Placental pericyte (primary cell): ENCODE measurements at places on chromosomes 13 and 19. TPM values are rescaled to one million over a fixed set of nuclear protein-coding genes. Genes with fewer than 3 reads are reported as not detected.

The CLEC4M gene
- total RNA-seq: not detected in 2 replicates

The FPR1 gene
- 0.44 and 0.86 TPM in 2 replicates for total RNA-seq

The CBLC gene
- total RNA-seq: 0.57 TPM in 1 of 2 replicates, not detected in the other

The TEAD2 gene
- 18.2 and 44.2 TPM in 2 replicates for total RNA-seq

The ZNF283 gene
- total RNA-seq: 6.6 and 12.5 TPM in 2 replicates

The CGB3 gene
- not detected in 2 replicates for total RNA-seq

The FAM187B gene
- total RNA-seq: not detected in 2 replicates
